Smooth muscle cell of the umbilical artery (primary cell): ENCODE measurements at places on chromosomes 3 and 15. TPM values are rescaled to one million over a fixed set of nuclear protein-coding genes. Genes with fewer than 3 reads are reported as not detected.

CADPS gene
- total RNA-seq, result 16.9 and 57.3 TPM in 2 replicates

CTNNB1 gene
- 764 and 883 TPM in 2 replicates for total RNA-seq

KLF15 gene
- 0.59 TPM in 1 of 2 replicates, not detected in the other for total RNA-seq

RPP25 gene
- 3.5 and 3.6 TPM in 2 replicates for total RNA-seq

ARPC4 gene
- total RNA-seq, result 200 and 210 TPM in 2 replicates

CCK gene
- 0.55 TPM in 1 of 2 replicates, not detected in the other for total RNA-seq

VWA5B2 gene
- total RNA-seq, result not detected in 2 replicates

TM6SF1 gene
- total RNA-seq, result 2.5 and 5.0 TPM in 2 replicates

SLC51B gene
- total RNA-seq, result not detected in 2 replicates

RLBP1 gene
- not detected in 2 replicates for total RNA-seq

GRAMD1C gene
- total RNA-seq, result 2.1 and 6.6 TPM in 2 replicates

ZMYND10 gene
- total RNA-seq, result 0.30 and 0.88 TPM in 2 replicates

GOLGA6D gene
- total RNA-seq, result 0.05 TPM in 1 of 2 replicates, not detected in the other

FBXL2 gene
- 14.8 and 18.0 TPM in 2 replicates for total RNA-seq

CDCP1 gene
- total RNA-seq, result 10.4 and 76.4 TPM in 2 replicates

CCDC54 gene
- total RNA-seq, result not detected in 2 replicates

SAXO2 gene
- total RNA-seq, result 0.05 and 1.2 TPM in 2 replicates

SHQ1 gene
- 25.8 and 29.3 TPM in 2 replicates for total RNA-seq

ISL2 gene
- 1.8 and 2.4 TPM in 2 replicates for total RNA-seq

GASK1A gene
- total RNA-seq, result 1.5 and 1.8 TPM in 2 replicates
